Stimulated activated CD8-positive, alpha-beta memory T cell treated with anti-CD3 and anti-CD28 coated beads, Interleukin-4, amount 100 ng/mL, for 1 hour (primary cell): ENCODE measurements at places on chromosomes 7 and 10.

DNA sequence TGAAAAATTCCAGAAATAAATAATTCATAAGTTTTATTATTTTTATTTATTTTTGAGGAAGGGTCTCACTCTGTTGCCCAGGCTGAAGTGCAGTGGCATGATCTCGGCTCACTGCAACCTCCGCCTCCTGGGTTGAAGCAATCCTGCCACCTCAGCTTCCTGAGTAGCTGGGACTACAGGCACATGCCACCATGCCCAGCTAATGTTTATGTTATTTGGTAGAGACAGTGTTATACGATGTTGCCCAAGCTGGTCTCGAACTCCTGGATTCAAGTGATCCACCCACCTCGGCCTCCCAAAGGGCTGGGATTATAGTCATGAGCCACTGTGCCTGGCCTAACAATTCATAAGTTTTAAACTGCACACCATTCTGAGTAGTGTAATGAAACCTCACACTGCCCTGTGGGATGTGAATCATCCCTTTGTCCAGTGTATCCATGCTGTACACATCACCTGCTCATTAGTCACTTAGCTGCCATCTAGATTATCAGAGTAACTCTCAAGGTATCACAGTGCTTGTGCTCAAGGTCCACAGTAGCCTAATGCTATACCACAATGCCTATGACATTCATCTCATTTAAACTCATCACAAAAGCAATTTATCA, 17.9 kb downstream of the RTKN2 start:
- no peak for DNase-seq

- no peak for DNase-seq
These were observed 24.8 kb upstream of the DLD start for GRCh38 chr7:107865956-107866775.

DNA sequence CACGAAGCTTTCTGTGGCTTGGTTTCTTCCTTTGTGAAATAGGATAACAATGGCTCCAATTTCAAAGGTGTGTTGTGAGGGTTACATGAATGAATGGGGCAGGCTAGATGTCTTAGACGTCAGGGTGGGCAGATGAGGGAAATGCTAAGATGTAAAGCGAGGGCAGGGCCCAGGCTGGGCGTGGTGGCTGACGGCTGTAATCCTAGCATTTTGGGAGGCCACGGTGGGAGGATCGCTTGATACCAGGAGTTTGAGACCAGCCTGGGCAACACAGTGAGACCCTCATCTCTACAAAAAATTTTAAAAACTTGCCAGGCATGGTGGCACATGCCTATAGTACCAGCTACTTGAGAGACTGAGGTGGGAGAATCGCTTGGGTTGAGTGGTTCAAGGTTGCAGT, 607.7 kb upstream of the FOXK1 start:
- DNase-seq = no peak

- no peak for DNase-seq
These were observed 2.4 kb upstream of the ITPRIP start for GRCh38 chr10:104340641-104341040.

DNA sequence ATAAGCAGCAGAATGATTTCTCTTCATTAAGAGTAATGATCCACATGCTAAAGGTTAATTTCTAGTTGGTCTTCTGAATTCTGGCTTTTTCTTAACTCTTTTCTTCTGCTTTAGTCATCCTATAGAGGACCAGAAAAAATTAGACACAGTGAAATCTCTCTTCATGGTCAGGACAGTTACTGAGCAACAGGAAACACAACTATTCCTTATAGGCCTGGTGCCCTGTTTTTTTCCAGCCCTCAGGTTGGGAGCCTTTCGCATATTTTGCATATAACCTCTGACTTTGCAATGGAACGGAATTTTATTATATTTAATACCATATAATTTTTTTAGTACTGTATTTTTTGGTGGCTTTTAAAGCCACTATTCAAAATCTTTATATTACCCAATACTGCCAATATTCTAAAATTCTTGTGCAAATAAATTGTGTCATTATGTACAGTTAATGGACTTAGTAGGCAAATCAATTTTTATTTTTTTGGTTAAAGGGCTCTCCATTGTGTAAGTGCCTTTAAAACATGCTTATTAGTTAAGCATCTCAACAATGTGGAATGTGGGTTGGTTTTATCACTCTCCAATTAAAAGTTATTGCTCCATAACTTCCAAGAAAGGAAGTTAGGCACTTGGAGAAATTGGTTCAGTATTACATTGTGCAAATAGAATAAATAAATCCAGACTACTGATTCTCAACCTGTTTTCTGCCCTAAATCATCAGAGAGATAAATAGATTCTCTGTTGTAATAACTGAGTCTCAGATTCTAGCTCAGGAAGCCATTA, 22.5 kb downstream of the ARL4A start:
- no peak for DNase-seq

DNA sequence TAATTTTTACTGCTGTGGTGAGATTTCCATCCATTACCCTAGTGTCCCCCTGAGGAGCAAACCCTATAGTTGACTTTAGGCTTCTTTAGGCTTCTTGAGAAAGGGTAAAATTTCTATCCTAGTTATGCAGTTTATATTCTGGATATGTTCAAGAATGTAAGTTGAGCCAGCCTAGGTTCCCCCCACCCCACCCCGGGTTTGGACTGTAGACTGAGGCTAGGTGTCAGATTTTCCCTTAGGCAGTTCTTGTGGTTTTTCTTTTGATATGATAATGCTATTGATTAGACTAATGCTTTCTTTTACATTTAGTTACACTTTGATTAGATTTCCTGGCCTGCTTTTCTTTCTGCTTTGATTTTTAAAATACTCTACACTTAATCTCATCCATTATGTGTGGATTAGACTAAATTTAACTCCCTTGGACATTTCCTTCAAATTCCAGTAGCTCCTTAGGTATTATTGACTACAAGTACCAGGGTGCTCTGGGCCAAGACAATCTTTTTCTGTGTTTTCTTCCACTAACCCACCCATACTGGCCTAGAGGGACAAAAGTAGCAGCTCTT, 37.7 kb downstream of the NRF1 start:
- DNase-seq = no peak

DNA sequence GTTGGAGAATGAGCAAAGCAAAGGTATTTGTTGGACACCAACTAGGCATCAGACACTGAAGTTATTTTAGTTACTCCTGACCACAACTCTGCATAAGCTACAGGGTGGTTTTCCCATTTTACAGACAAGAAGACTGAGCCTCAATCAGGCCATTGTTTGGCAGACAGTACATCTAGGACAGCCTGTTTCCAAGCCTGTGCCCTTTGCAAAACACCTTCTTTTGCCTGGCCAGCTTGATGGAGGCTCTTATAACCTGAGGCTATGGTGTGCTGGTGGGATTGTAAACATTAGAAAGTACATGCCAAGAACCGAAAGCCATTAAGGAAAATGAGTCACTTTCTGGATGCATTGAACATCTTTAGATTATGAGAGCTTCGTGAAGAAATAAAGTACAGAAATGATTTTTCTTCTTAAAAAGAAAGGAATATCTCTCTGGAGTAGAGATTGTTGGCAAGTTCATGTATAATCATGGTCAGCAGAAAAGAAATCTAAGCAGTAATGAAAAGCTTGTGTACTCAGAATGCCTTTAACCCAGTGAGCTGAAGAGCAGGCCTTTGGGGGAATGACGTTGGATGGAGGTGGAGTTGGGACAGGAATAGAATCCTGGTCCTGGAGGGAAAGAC, 140.6 kb downstream of the KIAA1217 start:
- DNase-seq = no peak

GRCh38 chr7:157016352-157017041, 6.0 kb upstream of the MNX1 start:
- no peak for DNase-seq

- no peak for DNase-seq
These were observed 764.4 kb downstream of the LRMDA start for GRCh38 chr10:76195654-76196390.

GRCh38 chr10:92419740-92420545, 129.0 kb downstream of the MARCHF5 start:
- no peak for DNase-seq

DNA sequence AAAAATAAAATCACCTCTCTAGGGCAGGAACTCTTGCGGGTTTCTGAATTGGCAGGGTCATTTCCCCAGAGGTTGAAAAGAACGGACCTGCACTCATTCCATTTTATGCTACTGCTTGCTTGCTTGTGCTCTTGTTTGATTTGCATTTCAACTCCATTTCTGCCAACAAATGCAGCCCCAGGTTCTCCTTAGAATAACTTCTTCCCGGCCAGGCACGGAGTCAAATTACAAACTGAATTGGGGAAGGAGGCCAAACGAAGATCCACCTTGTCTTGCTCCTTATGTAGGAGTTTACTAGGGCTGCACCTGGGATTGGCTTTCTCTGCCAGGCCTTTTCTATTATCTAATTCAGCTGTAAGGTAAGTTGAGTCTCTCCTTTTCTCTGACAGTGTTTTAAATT, 79.6 kb downstream of the HGF start:
- no peak for DNase-seq

- DNase-seq = no peak
These were observed 88.3 kb downstream of the SLC25A13 start for GRCh38 chr7:96233528-96234154.

GRCh38 chr10:110323503-110323902, 18.8 kb upstream of the SMNDC1 start:
- no peak for DNase-seq

- no peak for DNase-seq
These were observed 147.0 kb downstream of the ARID5B start for GRCh38 chr10:62048470-62048869.

GRCh38 chr7:51154201-51154600, 162.4 kb downstream of the COBL start:
- no peak for DNase-seq

- no peak for DNase-seq
These were observed 1.8 kb downstream of the INPP5A start for GRCh38 chr10:132539431-132539839.

- DNase-seq = no peak
These were observed 252.7 kb upstream of the FERD3L start for GRCh38 chr7:19397911-19398310.

DNA sequence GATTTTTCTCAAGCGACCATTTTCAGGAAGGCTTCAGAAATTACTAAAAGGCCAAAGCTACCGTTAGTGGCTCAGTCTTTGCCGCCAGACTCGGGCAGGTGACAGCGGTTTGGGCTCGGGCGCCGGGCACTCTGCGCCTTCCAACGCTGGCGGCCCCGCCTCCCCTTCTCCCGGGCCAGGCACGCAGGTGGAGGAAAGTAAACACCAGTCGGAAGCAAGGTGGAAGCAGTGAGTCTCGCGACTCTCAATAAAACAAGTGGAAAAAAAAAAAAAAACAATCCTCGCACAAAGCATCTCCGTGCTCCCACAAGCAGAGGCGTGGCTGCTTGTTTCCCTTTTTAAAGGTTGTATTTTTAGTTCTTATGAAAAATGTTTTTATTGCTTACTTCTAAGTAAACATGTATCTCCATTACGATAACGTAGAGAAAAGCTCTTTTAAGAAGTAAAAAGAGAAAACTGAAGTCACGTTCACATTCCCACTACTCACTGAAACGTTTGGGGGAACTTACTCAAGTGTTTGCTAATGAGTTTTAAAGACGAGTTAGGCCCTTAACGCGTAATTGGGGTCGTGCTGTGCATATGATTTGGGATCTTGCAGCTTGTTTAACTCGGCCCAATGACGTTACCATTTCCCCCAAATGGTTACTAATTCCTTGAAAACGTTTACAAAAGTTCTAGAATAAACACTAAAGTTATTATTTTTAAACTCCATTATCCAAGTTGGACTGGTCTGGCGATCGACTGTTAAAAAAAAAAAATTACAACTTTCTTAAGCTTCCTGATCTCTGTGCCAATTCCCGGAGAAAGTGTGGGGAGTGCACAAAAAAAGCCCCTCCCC, 864 bp downstream of the CDCA7L start:
- no peak for DNase-seq

GRCh38 chr10:79380125-79380945, 33.1 kb downstream of the PPIF start:
- no peak for DNase-seq

DNA sequence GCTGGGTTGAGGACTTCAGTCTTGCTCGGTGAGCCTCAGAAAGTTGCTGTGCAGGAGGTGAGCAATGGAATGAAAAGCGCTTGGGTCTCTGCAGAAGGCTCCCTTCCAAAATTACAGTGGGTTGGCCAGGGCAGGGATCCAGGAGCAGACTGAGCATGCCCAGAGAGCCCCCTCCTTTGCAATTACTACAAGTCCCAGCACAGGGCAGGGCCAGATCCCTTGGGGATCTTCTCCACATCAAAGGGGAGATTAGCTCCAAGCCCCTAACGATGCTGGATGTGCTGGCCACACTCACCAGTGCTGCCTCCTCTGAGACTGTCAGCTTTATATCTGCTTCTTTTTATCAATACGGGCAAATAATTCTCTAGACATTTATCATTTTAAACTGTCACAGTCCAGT, 337.5 kb downstream of the RPS24 start:
- no peak for DNase-seq

DNA sequence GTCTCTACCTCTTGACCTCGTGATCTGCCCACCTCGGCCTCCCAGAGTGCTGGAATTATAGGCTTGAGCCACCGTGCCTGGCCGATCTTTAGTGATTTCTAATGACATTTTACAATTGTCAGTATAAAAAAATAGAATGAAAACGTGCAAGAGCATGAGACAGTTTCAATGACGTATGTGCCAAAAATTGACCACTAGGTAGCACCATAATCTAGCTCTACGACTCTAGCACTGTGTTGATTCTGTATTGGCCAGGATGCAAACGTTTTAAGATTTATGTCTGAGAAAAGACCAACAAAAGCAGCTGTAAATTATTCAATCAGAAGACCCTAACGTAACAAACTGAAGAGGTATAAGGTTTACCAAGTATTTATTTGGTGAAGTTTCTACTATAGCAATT, 25.4 kb upstream of the EXOC6 start:
- DNase-seq = no peak

DNA sequence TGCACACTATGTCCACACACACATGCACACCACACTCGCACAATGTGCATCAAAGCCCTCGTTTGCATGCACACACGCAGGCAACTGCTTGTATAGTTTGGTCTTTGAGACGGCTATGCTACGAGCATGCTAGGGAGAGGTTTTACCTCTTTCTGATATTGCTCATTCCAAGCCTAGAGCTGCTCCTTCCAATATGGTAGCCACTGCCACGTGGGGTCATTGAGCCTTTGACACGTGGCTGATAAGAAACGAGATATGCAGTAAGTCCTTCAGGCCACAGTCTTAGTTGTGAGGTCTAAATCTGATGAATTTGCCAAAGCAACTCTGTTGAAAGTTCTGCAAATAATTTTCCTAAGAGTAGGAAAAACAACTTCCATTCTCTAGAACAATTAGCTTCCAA, 204.4 kb downstream of the KLF6 start:
- DNase-seq = no peak

DNA sequence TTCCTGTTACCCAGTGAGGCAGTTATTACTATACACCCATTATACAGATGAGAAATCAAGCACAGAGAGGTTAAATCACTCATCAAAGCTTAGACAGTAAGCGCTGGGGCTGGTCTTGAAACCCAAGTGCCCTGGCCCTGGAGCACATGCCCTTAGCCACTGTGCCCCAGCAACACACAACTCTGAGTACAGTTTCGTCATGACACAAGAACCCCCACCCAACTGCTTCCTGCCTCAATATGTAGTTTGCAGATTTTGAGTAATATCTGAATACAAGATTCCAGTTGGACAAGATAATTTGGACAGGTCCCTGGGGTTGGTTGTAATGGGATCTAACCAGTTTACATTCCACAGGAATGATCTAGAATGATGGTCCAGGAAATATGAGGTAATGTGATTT, 62.8 kb downstream of the SH3PXD2A start:
- no peak for DNase-seq

GRCh38 chr7:140416560-140416959, 12.7 kb downstream of the RAB19 start:
- no peak for DNase-seq

GRCh38 chr7:39700932-39701331, 77.6 kb downstream of the RALA start:
- DNase-seq = no peak

GRCh38 chr10:122190176-122190943, 80.7 kb upstream of the BTBD16 start:
- no peak for DNase-seq
